ENCODE measurements at places on chromosomes 13 and 19.

GRCh38 chr13:48942131-48942530 is 33.6 kb upstream of the FNDC3A start:
- DNase-seq, result no peak

GRCh38 chr19:19205416-19206410 is 2.5 kb upstream of the NR2C2AP start:
- no peak for DNase-seq

GRCh38 chr13:29543230-29544215 is 52.0 kb downstream of the SLC7A1 start:
- DNase-seq, result no peak

- no peak for DNase-seq
Observed at GRCh38 chr13:110746438-110746837, 32.9 kb downstream of the ING1 start.
